SHP77 (cell line): ENCODE measurements at places on chromosomes 6 and 20.

DNA sequence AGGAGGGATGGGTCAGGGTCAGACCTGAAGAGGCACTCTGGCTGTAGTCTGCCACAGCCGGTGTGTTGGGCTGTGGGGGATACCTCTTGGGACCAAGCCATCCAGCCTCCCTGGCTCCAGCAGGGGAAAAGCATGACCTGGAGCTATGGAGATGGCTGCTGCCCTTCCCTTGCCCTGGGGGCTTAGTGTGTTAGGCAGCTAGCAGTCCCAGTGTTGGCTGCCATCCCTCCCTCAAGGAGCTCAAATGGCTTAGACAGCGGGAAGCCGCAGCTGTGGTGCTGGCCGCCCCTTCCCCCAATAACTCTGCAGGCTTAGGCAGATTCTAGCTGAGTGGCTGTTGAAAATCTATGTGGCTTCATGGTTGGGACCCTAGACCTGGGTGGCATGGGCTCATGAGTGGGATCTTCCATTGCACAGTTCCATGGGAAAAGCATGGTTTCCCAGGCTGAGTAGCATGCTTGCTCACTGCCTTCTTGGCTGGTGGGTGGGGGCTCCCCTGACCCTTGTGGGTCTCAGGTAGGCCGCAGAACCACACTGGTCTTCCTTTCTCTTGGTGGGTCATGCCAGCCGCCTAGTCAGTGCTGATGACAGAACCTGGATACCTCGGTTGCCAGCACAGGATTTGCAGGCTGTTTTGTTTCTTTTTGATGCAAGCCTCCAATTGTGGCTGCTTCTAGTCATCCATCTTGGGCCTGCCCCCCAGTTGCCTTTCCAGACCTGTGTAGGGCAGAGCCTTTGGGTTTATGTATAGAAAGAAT is 69.0 kb upstream of the AHI1 start:
- DNase-seq, result no peak

DNA sequence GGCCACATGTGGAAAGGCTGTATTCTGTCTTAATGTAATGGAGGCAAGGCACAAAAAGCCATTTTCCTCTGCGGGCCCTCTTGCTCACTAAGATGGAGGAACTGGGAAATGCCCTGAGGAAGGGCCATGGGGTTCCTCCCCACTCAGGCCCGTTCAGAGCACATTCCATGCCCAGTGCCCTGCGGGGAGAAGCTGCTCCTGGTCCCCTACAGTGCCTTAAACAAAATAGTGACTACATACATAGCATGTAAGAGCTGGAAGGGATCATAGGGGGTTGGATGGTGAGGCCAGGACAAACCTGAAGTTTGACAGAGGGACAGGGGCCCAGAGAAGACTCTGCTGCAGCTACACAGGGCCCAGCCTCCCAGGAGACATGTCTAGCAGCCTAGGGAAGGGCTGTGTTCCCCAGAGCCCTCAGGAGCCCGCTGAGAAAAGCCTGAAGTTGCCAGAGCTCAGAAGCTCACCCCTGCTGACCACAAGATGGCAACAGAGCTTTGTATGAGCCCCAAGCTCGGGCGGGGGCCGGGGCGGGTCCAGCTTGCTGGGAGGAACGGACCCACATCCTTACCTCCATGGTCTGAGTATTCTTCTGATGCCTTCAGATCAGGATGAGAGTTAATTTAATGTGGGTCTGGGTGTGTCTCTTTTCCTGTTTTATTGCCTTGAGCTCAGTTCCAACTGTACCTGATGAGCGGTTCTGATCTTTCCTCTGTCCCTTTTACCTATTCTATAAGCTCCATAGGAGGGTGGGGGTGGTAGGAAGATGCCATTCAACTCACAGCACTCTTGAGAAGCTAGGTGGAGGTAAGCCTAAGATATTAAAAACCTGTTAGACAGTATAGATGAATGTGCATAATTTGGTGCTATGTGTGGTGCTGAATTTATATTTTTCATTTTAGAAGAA is 242.9 kb downstream of the CDC5L start:
- DNase-seq, result peak; percentile 30

DNA sequence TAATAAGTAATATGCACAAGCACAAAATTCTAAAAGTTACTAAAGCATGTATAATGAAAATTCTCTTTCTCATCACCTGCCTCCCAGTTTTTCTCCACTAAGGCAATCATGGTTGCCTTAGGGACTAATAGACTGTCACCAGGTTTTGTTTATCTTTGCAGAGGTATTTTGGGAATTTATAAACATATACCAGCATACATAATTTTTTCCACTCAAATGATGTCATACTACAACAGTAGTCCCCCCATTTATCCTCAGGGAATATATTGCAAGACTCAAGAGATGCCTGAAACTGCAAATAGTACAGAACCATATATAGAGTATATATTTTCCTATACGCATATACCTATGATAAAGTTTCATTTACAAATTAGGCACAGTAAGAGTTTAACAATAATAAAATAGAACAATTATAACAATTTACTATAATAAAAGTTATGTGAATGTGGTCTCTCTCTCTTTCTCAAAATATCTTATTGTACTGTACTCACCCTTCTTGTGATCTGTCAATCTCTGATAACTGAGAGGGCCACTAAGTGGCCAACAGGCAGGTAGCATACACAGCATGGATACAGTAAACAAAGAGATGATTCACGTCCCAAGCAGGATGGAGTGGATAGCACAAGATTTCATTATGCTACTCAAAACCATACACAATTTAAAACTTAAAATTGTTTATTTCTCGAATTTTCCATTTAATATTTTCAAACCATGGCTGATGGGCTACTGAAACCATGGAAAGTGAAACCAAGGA is 19.7 kb downstream of the RBL1 start:
- no peak for DNase-seq

DNA sequence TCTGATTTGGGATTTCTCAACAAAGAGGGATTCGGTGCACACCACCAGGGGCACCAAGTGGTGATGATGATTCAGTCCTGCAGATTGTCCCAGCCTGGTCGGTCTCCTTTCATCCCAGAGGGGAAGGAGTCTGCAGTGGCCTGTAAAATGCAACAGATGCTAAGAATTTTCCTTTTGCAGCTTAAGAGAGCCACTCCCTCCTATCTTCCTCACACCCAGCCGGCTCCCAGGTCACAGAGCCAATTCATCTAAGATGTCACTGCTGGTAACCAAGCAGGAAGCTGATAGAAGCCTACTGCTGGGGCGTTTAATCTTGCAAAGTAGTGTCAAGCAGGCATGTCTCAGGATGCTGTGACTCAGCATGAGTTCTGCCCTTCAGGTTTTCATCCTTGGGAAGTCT is 203.8 kb upstream of the LRFN2 start:
- DNase-seq, result no peak
